ENCODE measurements at places on chromosomes 16 and 17. TPM values are rescaled to one million over a fixed set of nuclear protein-coding genes. Genes with fewer than 3 reads are reported as not detected.

The ABCA5 gene
- 16.7 TPM for total RNA-seq

DNA sequence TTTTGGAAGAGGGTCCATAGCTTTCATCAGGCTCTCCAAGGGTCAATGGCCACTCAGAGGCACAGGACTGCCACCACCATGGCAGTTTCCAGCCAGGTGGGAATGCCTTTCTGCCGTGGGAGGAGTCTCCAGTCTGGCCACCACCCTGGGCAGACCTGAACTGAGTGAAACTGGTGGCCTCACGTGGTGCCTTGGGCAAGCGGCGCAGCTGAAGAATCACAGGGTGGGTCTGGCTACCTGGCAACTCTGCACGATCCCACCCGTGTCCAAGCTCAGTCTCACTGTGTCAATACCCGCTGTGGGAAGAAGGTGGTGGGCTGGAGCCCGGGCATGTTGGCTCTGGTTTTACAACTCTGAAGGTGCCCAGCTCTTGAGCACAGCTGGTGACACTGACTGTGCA lies 31.8 kb downstream of the VAC14 start:
- no peak for DNase-seq

The XYLT2 gene
- total RNA-seq, result 17.5 TPM

DNA sequence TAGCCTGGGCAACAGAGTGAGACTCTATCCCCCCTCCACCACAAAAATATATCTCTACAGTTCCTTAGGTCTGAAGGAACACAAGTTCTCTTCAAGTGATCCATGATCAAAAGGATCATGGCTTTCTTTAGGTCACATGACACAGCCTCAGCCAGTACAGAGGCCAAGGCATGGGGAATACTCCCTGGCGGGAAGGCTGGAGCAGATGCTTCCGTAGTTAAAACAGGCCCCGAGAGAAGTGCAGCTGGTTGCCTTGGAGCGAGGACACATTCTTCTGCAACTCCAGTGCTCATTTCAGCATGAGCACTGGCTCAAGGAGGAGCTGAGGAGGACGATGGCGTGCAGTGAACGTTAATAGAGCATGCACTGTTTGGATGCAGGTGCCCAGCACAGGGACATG lies 13.5 kb downstream of the CDIP1 start:
- DNase-seq, result no peak

The CD7 gene
- not detected for total RNA-seq

GRCh38 chr16:30096862-30097563 lies 1.0 kb upstream of the YPEL3 start:
- no peak for DNase-seq
